Activated T-helper 1 cell treated with anti-CD3 and anti-CD28 coated beads, Interleukin-2, amount 50 U/mL, for 16 hours (primary cell): ENCODE measurements at places on chromosomes 4 and X.

- no peak for DNase-seq
Measured at GRCh38 chrX:148459343-148459742, 41.1 kb upstream of the AFF2 start.

GRCh38 chrX:106933538-106933961, 13.3 kb downstream of the CLDN2 start:
- no peak for DNase-seq

DNA sequence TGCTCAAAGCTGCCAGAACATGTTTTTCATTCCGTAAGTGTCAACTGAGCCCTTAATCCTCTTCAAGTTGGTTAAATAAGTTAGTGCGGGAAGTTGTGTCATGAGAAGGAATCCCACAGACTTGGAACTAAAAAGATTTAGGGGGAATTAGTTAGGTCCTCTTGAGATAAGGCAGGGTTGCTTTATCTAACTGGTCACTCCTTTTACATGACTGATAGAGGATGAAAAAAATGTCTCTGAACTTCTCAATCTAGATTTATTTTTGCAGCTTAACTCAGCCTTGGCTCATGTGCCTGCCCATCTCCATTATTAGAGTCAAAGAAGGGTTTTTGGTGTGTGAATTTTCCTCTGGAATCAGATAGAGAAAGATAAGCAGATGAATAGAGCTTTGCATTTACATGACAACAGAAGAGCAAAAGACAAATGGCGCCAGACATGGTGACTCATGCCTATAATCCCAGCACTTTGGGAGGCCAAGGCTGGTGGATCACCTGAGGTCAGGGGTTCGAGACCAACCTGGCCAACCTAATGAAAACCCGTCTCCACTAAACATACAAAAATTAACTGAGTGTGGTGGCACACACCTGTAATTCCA, 882.9 kb downstream of the RPA4 start:
- DNase-seq = no peak

- no peak for DNase-seq
Measured at GRCh38 chrX:136714626-136715599, 65.8 kb downstream of the ARHGEF6 start.

DNA sequence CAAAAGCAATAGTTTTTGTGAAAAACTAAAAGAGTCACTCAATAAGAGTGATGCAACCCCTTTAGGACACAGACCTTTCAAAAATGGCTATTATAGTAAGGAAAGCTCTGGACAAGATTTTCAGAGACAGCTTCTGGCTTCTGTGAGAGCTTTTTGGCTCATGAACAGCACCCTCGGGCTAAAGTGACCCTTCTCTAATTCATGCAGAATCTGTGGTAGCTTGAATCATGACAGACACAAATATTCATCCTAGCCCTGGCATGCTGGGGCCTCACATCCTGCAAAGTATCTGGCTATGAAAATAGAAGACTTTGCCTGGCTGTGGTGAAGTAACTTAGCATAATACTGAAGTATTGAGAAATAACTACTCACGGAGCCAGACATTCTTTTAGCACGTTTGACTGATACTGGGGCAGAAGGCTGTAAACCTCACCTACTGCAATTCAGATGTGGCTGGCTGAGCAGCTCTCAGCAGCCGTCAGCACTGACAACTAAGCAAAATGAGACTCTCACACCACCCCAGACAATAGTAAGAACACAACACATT, 327.3 kb downstream of the MAPK10 start:
- DNase-seq = no peak

DNA sequence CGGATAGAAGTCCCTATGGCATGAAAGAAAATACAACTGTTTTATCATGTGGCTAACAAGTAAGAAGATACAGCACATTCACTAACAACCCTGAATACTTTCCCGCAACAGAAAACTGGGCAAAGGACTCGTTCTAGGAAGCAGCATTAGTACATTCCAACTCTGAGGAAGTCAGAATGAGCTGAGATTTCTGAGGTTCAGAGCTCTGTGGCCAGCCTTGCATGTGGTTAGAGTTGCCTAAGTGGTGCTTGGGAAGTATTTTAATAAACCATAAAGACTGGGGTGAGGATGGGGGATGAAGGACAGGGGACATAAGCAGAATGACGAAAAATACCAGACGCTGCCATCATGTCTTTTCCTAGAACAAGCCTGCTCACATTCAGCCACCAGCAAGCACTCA, 82.2 kb downstream of the EFHC2 start:
- no peak for DNase-seq

DNA sequence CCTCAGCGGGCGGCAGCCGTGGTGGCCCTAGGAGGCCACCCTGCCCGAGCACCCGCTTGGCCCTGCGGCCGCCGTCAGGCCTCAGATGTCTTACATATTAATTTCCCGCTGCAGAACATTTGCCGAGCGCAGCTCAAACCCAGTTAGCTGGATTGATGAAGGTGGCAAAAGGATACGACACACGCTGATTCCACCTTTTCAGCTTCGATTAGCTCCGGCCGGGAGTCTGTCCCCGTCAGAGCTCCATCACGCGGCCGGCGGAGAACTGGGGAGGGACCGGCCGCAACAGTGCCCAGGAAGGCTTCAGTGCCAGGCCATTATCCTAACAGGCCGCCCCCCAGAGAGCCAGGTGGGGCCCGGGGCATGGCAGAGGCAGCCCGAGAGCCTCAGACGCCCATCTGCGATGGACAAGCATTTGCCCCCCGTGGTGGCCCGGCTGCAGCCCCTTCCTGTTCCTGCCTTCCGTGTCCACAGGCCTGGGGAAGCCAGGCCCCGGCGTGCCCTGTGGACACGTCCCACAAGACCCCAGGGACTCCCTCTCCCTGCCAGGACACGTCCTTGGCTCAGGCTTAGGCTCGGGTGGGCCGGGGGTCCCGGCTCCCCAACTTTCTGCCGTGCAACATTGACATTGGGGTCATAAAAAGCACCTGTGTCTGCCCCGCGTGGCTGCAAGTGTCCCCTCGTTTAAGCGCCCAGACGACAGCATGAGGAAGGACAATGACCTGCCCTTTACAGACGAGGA, 133.8 kb upstream of the NKX1-1 start:
- DNase-seq = no peak

DNA sequence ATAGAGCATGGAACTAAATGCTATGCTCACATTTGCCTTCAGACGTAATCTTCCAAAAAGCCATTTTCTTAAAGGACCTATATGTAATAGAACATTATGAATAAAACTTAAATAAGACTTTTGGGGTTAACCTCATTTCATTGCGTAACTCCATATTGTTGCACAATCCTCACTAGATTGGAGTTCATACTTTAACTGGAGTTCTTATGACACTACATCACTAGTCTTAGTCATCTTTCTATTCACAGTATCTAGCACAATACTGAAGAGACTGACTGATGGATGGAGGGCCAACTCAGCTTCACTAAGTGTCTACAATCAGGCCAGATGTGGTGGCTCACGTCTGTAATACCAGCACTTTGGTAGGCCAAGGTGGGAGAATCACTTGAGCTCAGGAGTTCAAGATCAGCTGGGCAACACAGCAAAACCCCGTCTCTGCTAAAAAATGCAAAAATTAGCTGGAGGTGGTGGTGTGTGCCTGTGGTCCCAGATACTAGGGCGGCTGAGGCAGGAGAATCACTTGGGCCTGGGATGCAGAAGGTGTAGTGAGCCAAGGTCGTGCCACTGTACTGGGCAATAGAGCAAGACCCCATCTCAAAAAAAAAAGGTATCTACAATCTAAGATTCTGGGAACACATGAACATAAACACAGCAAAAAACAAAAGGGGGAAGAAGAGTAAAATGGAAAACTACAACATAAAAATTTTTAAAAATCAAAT, 80.8 kb upstream of the MAB21L2 start:
- no peak for DNase-seq

- no peak for DNase-seq
Measured at GRCh38 chr4:188658958-188659522, 519.8 kb downstream of the TRIML1 start.

- no peak for DNase-seq
Measured at GRCh38 chrX:74511704-74512103, 90.4 kb downstream of the SLC16A2 start.

GRCh38 chr4:133156556-133156955, 7.5 kb downstream of the PCDH10 start:
- DNase-seq = no peak

DNA sequence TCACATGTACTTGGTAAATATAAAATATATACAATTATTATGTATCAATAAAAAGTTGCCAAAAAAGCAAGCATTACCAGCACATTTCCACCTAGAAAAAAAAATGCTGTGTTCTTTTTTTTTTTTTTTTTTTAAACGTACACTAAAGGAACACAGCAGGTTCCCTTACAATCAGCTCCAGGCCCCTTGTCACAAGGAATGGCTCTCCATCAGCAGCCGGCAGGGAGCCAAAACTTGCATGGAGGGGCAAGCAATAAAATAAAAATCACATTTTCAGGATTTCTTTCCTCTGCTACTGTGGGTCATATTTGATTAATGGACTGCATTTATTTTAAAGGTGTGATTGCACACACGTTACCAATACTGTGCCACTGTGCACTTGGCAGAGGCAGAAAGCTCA, 460.3 kb downstream of the GPAT3 start:
- no peak for DNase-seq

- DNase-seq = no peak
Measured at GRCh38 chrX:112761242-112762207, 79.1 kb downstream of the AMOT start.

DNA sequence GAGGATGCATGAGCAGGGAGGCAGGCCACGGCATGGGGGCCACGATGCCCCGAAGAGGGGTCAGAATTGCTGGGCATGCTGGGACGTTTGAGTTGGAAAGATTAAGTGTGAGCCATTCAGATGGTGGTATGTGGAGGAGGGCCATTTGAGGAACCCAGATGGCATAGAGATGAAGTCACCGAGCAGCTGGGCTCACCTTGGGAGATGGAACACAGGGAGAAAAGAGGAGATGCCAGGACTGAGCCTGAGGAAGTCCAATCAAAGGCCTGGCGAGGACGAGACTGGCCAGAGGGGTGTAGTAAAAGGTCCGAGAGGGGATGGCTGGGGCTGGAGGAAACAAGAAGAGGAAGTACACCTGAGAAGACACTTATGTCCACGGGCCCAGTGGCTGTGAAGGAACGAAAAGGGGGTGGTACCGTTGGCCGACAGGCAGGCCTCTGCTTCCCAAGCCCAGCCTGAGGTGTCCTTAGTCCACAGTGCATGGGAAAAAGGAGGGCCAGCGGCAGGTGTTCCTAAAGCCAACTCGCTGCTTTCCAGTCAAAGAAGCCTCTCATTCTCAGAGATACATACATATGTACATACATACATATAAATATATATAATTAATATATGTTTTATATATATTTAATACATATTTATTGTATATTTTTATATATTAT, 54.6 kb upstream of the CLCN4 start:
- no peak for DNase-seq

DNA sequence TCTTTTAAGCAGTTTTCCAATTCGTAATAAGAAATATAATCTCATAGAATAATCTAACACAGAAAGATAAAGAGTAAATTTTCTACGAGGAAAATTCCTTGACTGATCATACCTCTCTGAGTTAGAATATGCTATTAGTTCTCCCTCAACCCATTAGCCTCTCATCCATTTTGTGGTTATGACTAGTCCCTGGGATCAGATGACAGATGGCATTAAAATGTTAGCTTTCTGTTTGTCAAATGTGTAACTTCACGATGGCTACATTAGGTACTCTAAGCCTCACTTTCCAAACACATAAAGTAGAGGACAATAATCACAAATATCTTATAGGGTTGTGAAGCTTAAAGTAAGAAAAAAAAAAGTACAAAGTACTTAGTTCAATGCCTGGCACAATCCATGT, 112.2 kb downstream of the ZAR1 start:
- no peak for DNase-seq

GRCh38 chr4:5435201-5435600, 273.2 kb downstream of the EVC2 start:
- no peak for DNase-seq

DNA sequence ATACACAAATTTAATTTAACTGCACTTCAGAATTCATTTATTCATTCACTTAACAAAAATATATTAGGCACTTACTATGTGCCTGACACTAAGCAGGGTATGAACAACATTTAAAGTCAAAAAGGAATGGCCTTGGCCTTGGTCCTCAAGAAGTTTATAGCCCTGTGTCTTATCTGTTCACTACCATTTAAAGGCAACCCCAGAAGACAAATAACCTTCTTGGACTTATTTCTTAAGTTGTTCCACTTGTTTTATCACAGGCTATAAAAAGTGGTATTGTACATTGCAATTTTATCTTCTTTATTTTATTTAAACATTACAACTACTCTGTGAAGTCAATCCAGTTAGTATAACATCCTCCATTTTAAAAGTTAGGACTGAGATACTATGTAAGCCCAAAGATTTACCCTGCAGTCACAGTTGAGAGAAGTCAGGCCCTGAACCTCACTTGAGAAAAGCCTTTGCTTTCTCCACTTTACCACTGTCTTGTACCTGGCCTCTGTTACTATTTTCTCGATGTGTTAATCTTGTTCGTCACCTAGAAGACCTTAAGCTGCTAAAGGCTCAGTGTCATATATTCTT, 305.6 kb upstream of the DIPK2B start:
- DNase-seq = no peak

- DNase-seq = no peak
Measured at GRCh38 chr4:77175201-77175611, 18.2 kb downstream of the CCNG2 start.

GRCh38 chrX:20620306-20620705, 353.6 kb upstream of the RPS6KA3 start:
- DNase-seq = no peak

- no peak for DNase-seq
Measured at GRCh38 chr4:73901031-73901430, 31.8 kb downstream of the CXCL1 start.

- no peak for DNase-seq
Measured at GRCh38 chr4:149823769-149824221, 8.2 kb upstream of the IQCM start.
